Fibroblast of the conjunctiva (primary cell): ENCODE measurements at places on chromosomes 2 and 18.

DNA sequence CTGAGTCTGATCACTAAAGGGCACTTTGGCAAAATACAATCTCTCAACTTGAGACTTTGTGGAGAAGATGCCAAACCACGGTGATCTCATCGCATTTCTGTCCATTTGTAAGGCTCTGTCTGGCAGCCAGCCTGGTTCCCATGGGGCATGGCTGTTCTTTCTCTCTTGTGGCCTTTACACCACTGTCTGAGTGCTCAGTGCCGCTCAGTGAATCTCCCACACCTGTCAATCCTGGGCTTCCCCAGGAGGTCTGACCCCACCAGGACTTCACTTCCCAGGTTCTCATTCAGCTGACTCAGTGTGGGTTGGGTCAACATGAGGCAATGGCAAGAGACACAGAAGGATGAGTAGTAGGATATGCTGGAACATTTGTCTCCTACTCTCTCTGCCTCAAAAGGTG lies 96.8 kb upstream of the TRIB2 start:
- peak; percentile 77 for DNase-seq

- DNase-seq: no peak
Measured at GRCh38 chr2:82599021-82599420, 1860.1 kb downstream of the SUCLG1 start.

GRCh38 chr2:176039375-176039774 lies 37.3 kb upstream of the LNPK start:
- DNase-seq: no peak

- DNase-seq: no peak
Measured at GRCh38 chr18:77062518-77063003, 70.0 kb downstream of the MBP start.

DNA sequence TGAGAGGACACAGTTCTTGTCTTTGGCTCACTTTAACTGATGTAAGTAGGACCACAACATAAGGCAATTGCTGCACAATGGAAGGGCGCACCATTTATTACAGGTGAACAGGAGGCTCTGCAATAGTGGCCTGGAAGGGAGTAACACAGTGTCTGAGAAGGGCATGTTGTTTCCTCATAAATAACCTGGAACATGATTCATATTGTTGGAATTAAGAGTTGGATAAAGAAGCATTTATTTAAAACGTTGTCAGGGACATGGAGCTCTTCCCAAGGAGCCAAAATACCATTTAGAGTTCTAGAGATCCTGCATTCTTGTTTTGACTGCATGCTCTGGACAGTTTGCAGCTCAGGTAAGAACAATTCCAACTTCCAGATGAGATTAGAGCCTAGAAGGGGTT lies 110.4 kb downstream of the PLCL1 start:
- no peak for DNase-seq

DNA sequence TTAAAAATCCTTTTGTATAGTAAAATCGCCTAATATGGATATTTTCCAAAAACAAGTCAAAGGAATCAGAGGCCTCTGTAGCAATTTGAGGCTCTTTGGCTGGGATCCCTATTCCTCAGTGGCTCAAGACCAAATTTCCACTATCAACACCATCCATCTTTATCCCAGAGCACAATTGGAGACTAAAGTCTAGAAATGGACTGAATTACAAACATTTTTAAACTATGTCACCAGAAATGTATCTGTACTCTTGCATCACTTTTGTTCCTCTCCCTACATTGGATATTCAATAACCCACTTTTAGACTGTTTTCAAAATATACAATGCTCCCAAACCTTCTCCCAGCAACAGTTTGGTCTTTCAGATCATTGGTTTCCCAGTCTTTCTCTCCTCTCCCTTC lies 140.4 kb upstream of the KLHL29 start:
- no peak for DNase-seq
